Fibroblast of villous mesenchyme (primary cell): ENCODE measurements at places on chromosomes 16 and 17.

- no peak for DNase-seq
Measured at GRCh38 chr17:39393736-39394135, 7.7 kb downstream of the FBXL20 start.

DNA sequence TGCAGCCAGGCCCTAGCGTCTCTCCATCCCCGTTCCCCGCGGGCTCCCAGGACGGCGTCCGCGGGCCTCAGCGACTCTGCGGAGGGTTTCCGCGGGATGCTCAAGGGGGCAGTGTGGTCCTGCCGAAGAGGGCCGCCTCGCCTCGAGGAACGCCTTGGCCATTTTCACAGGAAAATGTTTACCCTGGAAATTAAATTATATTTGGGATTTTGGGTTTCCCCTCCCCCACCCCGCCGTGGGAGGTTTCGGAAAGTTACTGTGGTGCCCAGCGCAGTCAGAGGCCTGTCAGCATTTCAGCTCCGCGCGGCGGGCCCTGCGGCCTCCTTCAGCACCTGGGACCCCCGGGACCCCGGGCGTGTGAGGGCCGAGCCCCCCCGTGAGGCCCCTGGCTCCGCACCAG lies 94.5 kb downstream of the PCTP start:
- DNase-seq: peak; percentile 24

- DNase-seq: peak; percentile 56
Measured at GRCh38 chr16:31333686-31334649, 21.0 kb upstream of the ITGAX start.

DNA sequence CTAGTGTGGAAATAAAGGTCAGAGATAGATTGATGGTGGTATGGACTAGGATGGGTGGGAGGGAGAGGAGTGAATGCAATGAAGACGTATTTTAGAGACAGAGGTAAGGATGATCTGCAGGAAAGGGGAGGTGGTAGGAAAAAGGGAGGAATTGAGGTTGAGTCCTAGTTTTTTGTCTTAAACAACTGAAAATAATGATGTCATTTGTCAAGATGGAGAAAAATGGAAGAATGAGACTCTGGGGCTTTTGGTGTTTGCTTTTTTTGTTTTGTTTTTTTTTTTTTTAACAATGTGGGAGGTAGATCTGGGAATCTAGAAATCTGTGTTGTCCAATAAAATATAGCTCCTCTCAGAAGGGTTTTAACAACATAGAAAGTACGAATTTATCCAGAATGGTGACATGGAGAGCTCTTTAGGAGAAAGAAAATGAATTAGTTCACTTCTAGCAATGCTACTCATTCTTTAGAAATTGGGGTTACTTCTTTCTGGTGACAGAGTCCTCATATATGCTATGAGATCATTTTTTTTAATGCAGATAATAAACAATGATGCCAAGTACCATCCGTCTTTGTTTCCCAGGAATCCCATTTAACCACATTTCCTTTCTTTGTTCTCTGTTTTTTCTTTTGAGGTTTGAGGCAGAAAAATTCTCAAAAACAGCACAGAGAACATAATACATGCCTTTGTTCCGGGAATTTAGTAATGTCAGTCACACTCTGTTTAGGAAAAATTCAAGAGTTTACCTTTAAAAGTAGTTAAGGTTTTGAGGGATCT lies 225.3 kb upstream of the COX10 start:
- no peak for DNase-seq

DNA sequence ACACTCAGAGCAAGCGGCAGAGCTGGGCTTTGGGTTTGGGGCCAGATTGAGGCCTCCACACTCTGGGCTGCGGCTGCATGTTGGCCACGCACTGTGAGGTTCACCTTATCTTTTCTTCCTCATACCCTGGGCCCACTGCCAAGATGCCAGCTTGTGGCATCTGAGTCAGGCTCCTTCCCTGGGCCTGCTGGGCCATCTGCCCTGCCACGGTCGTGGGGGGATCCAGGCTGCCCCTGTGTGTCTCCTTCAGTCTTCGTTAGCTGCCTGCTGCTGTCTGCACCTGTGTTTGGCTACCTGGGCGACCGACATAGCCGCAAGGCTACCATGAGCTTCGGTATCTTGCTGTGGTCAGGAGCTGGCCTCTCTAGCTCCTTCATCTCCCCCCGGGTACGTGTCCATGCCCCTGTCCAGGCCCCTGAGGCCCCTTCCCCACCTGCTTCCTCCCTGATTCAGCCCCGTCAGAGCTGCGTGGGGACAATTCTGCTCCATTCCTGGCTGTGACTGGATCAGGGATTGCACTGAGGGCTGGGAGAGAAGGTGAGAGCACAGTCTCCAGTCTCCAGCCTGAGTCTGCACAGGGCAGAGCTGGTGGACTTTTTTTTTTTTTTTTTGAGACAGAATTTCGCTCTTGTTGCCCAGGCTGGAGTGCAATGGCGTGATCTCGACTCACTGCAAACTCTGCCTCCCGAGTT lies 11.2 kb downstream of the SPNS3 start:
- no peak for DNase-seq

DNA sequence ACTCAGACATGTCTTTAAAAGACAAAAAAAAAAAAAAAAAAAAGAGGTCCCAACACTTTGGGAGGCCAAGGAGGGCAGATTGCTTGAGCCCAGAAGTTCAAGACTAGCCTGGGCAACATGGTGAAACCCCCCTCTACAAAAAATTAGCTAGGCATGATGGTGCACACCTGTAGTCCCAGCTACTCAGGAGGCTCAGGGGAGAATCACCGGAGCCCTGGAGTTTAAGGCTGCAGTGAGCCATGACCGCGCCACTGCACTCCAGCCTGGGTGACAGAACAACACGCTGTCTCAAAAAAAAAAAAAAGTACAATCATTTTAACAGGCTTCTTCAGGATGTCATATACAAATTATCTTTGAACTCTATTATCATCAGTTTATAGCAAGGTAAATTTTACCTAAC lies 22.0 kb downstream of the C16orf87 start:
- no peak for DNase-seq

DNA sequence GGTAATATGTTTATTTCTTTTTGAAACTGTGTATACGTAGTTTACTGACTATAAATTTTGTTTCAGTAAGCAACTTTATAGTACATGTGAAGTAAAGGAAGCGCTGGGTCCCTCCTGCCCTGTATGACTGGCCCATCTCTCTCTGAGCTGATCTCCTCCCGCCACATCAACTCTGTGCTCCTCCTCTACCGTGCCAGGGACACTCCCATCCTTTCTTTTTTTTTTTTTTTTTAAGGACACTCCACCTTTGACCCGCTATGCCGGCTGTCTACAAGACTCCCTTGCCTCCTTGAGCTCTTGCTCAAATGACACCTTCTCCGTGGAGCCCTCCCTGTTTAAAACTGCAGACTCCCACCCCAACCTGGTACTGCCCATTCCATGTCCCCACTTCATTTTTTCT lies 35.5 kb downstream of the ERN1 start:
- no peak for DNase-seq

GRCh38 chr17:40567377-40567776 lies 2.1 kb upstream of the CCR7 start:
- no peak for DNase-seq

DNA sequence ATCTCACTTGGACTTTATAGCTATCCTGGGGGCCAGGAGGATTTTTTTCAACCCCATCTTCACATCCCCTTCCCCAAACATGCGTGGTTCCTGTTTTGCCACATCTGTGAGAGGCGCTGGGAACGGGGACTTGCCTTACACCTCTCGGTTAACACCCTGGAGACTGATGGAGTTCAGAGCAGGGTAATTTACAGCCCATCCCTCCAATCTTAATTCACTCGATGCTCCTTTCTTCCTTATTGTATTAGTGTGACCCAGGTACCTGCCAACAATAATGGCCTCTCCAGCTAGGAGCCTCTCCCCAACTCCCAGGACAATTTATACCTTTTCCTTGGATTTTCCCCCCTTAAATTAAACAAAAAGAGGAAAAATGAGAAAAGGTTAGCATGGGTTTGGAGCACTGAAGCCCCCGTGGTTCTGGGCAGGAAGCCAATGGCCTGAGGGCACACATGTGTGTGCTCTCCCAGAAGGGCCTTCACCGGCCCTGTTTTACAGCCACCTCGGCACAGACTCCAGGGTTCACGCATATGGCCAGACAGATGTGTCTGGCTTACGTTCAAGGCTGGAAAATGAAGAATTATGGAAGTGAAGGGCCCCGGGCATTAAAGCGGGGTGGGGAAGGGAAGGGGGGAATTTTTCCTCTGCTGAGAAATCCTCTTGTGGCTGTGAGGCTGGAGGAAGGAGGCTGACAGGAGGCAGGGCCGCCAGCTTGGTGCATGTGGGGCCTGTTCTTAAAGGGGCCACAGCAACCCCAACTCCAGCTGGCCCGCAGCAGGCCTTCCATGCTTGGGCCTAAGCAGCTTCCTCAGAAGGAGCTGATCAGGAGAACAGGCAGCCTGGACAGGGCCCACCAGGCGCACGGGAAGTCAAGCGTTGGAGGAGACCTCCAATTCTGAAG lies 21.4 kb downstream of the HIC1 start:
- DNase-seq: peak; percentile 88

GRCh38 chr17:78184868-78185267 lies 2.0 kb downstream of the TK1 start:
- DNase-seq: no peak
